ENCODE measurements at places on chromosomes 2 and 18.
A peak's percentile ranks its signal among the peaks of the same experiment; 100 is the strongest.

DNA sequence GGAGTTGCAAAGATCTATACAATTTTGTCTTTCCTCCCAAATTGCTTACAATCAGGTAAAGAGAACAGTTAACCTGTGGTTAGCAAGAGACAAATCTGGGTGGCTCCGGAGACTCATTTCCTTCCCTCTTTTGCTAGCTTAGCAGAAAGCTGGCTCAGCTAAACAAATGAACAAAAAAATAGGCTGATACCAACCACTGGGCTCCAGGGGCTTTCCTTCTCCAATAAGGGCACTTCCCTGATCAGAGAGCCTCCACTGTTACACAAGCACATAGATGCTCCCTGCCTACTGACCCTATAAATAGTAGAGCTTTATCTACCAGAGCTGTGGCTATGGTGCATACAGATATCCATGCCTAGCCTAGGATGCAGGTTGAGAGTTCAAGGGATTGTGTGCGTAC, 90.1 kb upstream of the ARL5A start:
- DNase-seq, result no peak

DNA sequence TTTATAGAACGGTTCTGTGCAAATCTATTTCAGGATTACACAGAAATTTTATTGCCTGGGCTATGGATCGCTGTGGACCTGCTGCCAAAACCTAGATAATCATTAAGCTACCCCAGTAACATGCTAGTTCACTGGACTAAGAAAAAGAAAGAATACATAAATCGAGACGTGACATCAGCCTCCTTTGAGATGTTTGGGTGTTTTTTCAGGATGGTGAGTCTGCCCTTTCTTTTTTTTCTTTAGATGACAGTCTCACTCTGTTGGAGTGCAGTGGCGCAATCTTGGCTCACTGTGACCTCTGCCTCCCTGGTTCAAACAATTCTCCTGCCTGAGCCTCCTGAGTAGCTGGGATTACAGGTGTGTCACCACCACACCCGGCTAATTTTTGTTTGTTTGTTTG, 52.0 kb downstream of the FHOD3 start:
- DNase-seq, result no peak

GRCh38 chr2:210198326-210198725, 26.9 kb downstream of the ACADL start:
- DNase-seq, result no peak

GRCh38 chr2:223418131-223418530, 184.0 kb downstream of the SCG2 start:
- no peak for DNase-seq

DNA sequence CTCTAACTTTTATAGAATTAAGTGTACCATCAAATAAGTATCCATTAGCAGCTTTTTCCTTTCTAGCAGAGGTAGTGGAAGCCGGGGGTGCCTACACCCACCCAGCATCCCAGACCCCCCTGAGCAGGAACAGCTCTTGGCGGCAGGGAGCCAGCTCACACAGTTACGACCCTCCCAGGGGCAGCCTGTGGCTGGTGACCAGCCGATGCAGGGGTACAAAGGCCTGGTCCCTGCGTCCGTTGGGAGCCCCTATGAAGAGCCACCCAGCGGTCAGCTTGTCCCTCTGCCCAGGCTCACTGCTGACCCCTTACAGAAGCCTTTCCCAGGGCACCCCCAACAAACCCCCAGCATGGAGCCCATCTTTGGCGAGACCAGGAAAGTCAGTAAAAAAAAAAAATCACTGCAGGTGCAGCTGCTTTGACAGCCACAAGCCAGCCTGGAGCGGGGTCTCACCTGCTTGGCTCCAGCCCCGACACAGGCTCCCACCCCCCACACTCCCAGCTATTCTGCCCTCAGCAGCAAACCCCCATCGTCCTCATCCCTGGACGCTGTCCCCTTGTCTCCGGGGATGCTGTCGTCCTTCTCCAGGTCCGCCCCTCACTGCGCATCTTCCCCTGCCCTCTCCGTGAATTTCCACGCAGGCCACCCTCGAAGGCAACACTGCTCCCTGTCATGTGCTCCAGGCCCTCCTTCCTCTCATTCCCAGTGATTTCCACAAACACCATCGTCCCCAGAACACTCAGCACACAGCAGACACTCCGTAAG, 43.1 kb downstream of the GPC1 start:
- DNase-seq, result peak; percentile 60

DNA sequence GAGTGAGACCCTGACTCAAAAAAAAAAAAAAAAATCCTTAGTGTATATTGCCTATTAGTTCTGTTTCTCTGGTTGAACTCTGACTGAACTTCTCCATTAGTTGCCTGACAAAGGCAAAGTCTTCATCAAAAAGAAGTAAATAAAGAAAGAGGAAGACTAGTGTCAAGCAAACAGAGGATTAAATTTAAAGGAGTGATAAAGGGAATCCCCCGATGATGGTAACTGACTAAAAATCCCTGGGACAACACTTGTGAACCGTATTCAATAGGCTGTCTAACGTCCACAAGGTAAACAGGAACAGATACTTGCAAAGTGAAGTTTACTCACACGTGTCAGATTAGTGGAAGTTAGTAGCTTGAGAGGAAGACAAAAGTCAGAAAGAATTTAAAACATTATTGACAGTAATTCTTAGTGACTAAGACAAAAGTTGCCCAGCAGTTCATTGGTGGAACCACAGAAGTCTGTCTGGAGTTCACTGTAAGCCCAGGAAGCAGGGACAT, 26.2 kb upstream of the SPOPL start:
- DNase-seq, result no peak

GRCh38 chr2:239886781-239887180, 138.4 kb downstream of the NDUFA10 start:
- no peak for DNase-seq

DNA sequence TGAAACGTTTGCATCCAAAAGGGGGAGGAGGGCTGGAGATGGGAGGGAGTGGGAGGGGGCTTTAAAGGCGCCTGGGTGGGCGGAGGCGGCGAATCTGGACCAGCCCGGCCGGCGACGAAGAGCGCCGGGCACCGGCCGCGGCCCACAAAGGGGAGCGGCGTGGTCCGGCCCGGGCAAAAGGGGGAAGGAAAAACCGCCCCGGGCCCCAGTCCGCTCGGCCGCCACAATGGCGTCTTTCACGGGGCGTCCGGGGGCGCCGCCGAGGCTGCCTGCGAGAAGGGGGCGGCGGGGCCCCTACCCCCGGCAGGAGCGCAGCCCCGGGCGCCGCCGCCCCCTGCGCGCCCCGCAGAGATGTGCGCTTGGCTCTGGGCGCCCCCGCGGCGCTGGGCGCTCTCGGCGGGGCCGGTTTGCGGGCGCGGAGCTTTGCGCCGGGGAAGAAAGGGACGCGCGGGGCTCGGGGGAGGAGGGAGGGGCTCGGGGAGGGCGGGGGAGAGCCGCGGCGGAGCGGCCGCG, 108.1 kb upstream of the KCTD1 start:
- DNase-seq, result no peak

- no peak for DNase-seq
Measured at GRCh38 chr2:204604061-204604460, 58.8 kb downstream of the PARD3B start.

- no peak for DNase-seq
Measured at GRCh38 chr2:231486851-231487596, 22.7 kb upstream of the NCL start.

DNA sequence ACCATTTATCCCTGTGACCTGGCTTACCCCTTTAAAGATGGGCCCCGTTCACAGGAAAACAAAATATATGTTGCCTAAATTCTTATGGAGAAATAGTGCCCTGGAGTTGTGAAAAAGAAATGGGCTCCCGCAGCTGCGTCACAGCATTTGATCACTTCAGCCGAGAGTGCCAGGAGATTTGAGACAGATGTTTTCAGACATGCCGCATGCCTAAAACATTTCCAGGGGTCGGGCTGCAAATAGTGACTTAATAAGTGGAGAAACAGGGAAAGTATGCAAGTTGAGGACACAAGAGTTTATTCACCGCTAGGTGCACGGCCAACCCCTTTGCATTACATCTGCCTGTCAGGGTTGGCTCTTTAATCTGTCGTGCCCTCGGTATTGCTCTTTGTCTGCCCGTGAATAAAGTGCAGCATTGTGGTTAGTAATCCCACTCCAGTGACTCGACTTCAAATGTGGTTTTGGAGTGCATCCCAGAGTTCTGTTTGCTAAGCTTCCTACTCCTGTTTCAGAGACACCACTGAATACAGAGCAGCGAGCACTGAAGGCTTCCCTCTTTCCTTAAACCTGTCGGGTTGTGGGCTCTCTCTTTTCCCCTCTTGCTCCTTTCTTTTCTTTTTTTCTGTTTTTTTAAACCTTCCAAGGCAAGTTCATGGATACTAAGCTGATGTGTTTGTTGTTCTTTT, 187.5 kb downstream of the LTBP1 start:
- DNase-seq, result peak; percentile 78

GRCh38 chr2:202172439-202173211, 65.8 kb downstream of the SUMO1 start:
- no peak for DNase-seq

- DNase-seq, result no peak
Measured at GRCh38 chr2:162932416-162932815, 93.8 kb upstream of the KCNH7 start.

GRCh38 chr2:45804987-45805755, 153.7 kb downstream of the PRKCE start:
- no peak for DNase-seq

GRCh38 chr2:120110507-120110906, 97.6 kb downstream of the EPB41L5 start:
- DNase-seq, result no peak

- no peak for DNase-seq
Measured at GRCh38 chr2:203534621-203535077, 452 bp downstream of the RAPH1 start.

DNA sequence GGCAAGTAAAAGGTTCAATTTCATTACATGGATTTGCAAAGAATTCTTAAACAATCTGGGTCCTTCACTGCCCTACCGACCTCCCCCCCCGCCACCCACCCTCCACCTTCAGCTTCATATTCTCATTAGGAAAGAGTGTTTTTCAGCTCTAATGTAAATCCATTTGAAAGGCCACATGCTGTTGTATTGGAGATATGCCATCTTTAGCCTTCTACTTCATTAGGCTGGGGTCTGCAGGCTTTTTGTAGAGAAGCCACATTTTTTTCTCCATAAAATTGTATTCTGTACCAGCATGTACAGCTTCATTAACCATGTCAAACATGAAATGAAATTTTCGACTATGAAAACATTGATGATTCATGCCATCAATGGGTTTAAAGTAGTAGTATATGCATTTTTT, 42.8 kb upstream of the THUMPD2 start:
- DNase-seq, result no peak

GRCh38 chr2:121994238-121995206, 239.1 kb downstream of the TSN start:
- DNase-seq, result no peak

DNA sequence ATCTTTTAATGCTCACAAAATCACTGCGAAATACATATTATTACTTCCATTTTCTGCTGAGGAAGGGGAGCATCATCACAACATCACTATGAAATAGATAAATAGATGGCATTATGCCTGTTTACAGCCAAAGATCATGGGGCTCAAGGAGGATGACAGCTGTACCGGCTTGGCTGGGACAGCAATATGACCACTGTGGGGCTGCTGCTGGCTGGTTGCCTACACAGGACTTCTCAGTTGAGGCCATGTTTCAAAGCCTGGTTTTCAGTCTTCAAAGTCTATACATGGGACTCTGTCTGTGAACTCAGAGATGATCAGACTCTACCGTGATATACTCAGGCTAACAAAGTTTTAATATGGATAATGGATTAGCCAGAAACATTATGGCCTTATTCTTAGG, 58.7 kb downstream of the SPATS2L start:
- DNase-seq, result no peak

DNA sequence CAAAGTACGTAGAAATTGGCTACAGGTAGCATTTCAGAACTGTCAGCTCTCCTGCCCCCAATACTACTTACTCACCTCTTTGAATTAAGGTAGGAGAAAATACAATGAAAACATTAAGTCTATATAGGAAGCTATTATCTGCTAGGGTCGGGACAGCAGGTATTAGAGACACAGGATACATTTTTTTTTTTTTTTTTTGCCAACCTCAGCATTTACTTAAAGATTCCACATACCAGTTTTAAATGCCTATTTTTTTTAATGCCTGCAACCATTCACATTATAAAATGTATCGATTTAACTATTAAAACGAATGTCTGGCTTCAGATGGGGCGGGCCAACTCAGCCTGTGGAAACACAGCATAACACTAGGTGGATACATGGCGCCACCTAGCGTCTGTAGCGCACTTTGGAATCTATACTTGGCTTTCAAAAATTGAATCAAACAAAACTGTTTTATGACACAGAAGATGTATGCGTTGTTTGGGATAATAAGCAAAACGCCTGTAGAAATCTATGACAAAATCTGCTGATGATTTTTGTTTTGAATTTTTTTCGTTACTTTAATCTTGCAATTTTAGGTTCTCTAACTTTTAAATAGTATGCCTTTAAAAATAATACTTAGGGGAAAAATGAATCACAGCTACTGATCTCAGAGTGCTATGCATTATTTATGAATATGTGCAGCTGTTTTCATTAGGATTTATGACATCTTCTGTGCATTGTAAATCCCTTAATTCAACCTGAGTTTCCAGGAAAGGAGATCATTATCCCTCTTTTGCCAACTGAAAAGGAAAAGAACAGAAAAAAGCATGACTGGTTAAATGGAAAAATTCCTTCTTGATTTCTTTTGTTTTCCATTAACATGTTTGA, 261.0 kb downstream of the NYAP2 start:
- peak; percentile 75 for DNase-seq

DNA sequence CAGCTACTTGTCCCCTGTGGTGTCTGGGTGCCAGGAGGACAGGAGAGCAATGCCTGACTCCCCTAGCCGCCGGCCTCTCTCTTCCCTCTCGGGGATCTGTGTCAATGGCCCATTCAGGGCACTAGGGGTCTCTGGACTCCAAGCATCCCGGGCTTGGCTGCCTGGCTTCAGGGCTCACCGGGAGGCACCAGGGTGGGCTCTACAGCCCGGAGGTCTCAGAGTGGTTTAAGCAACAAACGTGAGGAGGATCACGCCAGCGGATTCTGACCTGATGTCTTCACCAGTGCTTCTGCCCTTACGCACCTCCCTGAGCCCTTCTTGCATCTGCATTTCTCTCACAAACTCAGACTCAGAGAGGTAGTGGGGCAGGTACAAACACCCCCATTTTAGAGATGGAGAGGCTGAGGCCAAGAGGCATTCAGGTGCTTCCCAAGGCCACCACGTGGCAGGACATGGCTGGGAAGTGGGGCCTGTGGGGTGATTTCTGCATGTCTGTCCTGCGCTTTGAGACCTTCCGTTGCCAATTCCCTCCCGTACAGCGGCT, 243.0 kb downstream of the CELF4 start:
- DNase-seq, result no peak

GRCh38 chr18:55878224-55878623, 290.2 kb upstream of the TCF4 start:
- DNase-seq, result no peak

- DNase-seq, result no peak
Measured at GRCh38 chr2:106189764-106190468, 4.2 kb downstream of the UXS1 start.

Measured in left forelimb (tissue), 1 donor.